ENCODE measurements at places on chromosomes 1 and 21. TPM values are rescaled to one million over a fixed set of nuclear protein-coding genes. Genes with fewer than 3 reads are reported as not detected.
A peak's percentile ranks its signal among the peaks of the same experiment; 100 is the strongest.

GRCh38 chr1:59514061-59514909 is 217.4 kb downstream of the FGGY start:
- H3K27ac ChIP-seq, result no peak overlapping the region
- no peak overlapping the region for H3K4me3 ChIP-seq
- H3K27me3 ChIP-seq, result no peaks in the 10 kb centered on the region
- peaks cover 2% of the 10 kb centered on the region for H3K36me3 ChIP-seq
- H3K4me1 ChIP-seq, result no peaks in the 10 kb centered on the region
- no peak for DNase-seq

LCE1C gene
- polyA plus RNA-seq, result not detected

MROH9 gene
- 0.01 TPM for polyA plus RNA-seq

DNA sequence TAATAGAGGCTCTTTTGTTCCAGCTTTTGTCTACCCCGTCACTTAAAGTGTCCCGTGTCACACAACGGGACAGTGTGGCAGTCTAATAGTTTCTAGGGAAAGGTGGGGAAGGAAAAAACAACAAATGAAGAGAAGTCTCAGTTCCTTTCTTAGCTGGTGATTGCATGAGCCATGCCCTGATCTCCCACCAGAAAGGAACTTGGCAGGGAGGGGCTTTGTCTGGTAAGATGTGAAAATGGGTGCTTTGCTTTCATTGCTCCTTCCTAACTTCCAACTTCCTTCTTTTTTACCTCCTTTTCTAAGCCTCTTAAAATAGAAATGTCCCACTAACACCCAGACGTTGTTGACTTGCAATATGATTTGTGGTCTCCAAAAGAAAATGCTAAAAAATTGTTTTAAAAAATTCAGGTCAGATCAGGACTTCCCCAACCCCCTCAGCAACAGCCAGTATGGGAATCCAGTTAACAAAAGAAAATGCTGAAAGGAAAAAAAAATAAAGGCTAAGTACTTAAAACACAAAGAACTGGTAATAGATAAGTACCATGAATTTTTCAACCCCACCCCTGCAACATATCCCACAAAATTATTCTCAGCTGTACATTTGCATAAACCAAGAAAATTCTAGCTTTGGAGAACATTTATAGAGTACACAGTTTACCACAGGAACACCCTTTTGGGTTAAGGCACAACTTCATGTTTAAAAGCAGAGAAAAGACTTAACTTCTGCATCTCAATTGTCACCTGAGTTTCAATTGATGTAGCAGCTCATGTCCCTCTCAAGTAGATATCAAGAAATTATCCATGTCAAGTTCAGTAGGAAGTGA is 106.2 kb downstream of the NIBAN1 start:
- H3K27me3 ChIP-seq, result no peaks in the 10 kb centered on the region
- H3K4me3 ChIP-seq, result no peak overlapping the region
- no peaks in the 10 kb centered on the region for H3K36me3 ChIP-seq

NTMT2 gene
- polyA plus RNA-seq, result not detected

CD1E gene
- 0.13 TPM for polyA plus RNA-seq

DNA sequence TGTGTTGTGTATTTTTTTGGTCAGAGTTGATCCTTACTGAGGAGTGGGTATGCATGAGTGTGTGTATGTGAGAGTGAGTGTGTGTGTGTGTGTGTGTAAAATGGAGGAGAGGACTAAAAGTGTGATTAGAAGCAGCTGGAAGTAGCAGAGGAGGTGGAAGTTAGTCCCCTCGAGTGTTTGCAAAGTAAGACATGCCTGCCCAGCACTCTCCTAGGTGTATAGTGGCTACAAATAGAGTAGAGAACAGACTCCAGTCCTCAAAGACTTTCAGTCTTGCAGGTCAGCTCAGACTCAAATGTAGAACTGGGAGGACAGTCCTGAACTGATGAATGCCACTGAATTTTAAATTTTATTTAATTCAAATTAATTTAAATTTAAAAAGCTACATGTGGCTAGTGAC is 28.5 kb downstream of the SLAMF1 start:
- H3K36me3 ChIP-seq, result no peaks in the 10 kb centered on the region
- H3K4me3 ChIP-seq, result no peak overlapping the region
- H3K27me3 ChIP-seq, result no peaks in the 10 kb centered on the region
- no peak for DNase-seq
- H3K4me1 ChIP-seq, result no peaks in the 10 kb centered on the region

OR1C1 gene
- polyA plus RNA-seq, result not detected

GRCh38 chr1:4690951-4691675 is 36.7 kb downstream of the AJAP1 start:
- H3K36me3 ChIP-seq, result no peaks in the 10 kb centered on the region
- no peak overlapping the region for H3K27ac ChIP-seq
- H3K27me3 ChIP-seq, result no peaks in the 10 kb centered on the region
- DNase-seq, result no peak
- no peak overlapping the region for H3K4me3 ChIP-seq
- no peaks in the 10 kb centered on the region for H3K4me1 ChIP-seq

- H3K4me1 ChIP-seq, result no peaks in the 10 kb centered on the region
- DNase-seq, result no peak
- H3K36me3 ChIP-seq, result peaks cover 83% of the 10 kb centered on the region
- H3K27me3 ChIP-seq, result no peaks in the 10 kb centered on the region
These were observed 95.0 kb downstream of the EPHB2 start for GRCh38 chr1:22805672-22806038.

GRCh38 chr1:228956864-228957263 is 221.6 kb downstream of the RHOU start:
- H3K27ac ChIP-seq, result no peak overlapping the region
- H3K4me3 ChIP-seq, result no peak overlapping the region
- no peak for DNase-seq
- H3K36me3 ChIP-seq, result no peaks in the 10 kb centered on the region
- no peaks in the 10 kb centered on the region for H3K27me3 ChIP-seq

DNA sequence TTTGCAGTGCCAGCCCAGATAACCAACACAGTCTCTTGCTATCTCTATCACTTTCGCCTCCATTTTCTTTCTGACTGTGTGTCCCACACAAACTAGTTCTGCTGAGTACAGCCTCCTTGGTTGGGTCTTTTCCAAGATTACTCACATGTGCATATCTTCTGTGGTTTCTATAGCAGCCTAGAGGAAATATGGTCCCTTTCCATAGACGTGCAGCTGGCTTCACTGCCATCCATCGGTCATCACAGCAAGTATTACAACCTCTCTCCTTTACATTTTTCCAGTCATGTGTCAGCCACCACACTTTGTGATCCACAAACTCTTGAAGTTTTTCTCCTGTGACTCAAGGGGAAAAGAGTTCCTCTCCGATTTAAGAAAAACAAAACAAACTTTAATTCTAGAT is 893.4 kb upstream of the ADGRL4 start:
- no peak overlapping the region for H3K27ac ChIP-seq
- H3K36me3 ChIP-seq, result no peaks in the 10 kb centered on the region
- H3K4me1 ChIP-seq, result no peaks in the 10 kb centered on the region
- H3K27me3 ChIP-seq, result no peaks in the 10 kb centered on the region

- no peaks in the 10 kb centered on the region for H3K4me1 ChIP-seq
- DNase-seq, result no peak
- no peaks in the 10 kb centered on the region for H3K27me3 ChIP-seq
- H3K27ac ChIP-seq, result no peak overlapping the region
- no peaks in the 10 kb centered on the region for H3K36me3 ChIP-seq
These were observed 19.8 kb upstream of the THRAP3 start for GRCh38 chr1:36204347-36204909.

PDE4DIP gene
- polyA plus RNA-seq, result 32.0 TPM

DNA sequence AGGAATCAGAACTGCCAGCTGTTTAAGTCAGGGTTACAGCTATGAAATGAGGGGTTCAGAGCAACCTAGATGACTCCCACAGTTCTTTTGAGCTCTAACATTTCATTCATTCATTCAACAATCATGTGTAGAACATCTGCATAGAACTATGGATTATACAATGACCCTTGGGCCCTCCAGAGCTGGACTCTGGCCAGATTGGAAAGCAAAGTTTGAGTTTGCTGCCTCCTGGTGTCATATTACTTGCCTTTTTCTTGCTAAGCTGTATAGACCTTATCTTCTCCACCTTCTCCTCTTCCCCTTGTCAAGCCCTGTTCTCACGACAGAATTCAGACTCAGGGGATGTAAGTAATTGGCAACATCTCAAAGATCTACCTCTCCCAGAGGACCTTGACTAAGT is 4.0 kb downstream of the CASQ2 start:
- H3K4me1 ChIP-seq, result no peaks in the 10 kb centered on the region
- no peak overlapping the region for H3K4me3 ChIP-seq
- peak; percentile 48 for DNase-seq

ABCG1 gene
- polyA plus RNA-seq, result 46.5 TPM

- no peak for DNase-seq
- H3K27me3 ChIP-seq, result no peaks in the 10 kb centered on the region
- H3K4me3 ChIP-seq, result no peak overlapping the region
- no peak overlapping the region for H3K27ac ChIP-seq
- H3K36me3 ChIP-seq, result no peaks in the 10 kb centered on the region
These were observed 11.0 kb downstream of the COL6A2 start for GRCh38 chr21:46108827-46109312.

DNA sequence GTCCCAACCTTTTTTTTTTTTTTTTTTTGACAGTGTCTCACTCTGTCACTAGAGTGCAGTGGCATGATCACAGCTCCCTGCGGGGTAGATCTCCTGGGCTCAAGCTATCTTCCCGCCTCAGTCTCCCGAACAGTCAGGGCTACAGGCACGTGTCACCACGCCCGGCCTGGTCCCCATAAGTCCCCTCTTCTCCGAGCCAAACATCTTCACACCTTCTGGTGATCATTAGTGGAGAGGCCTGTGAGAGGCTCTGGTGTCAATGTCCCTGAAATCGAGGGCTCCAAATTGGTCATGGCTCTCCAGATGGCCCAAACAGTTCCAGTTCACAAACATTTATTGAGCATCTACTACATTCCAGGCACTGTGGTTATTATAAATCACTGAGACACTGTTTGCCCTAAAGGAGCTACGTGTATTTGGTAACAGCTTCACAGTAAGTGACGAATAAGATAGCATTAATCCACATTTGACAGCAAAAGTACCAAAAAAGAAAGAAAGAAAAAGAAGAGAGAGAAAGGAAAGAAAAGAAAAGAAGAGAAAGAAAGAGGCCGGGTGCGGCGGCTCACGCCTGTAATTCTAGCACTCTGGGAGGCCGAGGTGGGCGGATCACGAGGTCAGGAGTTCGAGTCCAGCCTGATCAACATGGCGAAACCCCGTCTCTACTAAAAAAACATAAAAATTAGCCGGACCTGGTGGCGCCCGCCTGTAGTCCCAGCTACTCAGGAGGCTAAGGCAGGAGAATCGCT is 867 bp upstream of the TIMM17A start:
- peaks cover 6% of the 10 kb centered on the region for H3K36me3 ChIP-seq
- peak overlapping the region; percentile 86 for H3K4me3 ChIP-seq
- H3K4me1 ChIP-seq, result no peaks in the 10 kb centered on the region
- H3K27me3 ChIP-seq, result no peaks in the 10 kb centered on the region
- DNase-seq, result no peak
- no peak overlapping the region for H3K27ac ChIP-seq

CNR2 gene
- not detected for polyA plus RNA-seq

GRCh38 chr1:201422436-201423030 is 1.0 kb upstream of the TNNI1 start:
- no peak overlapping the region for H3K27ac ChIP-seq
- no peak overlapping the region for H3K4me3 ChIP-seq
- H3K36me3 ChIP-seq, result no peaks in the 10 kb centered on the region

GRCh38 chr1:178389441-178389840 is 107.3 kb downstream of the CLEC20A start:
- H3K36me3 ChIP-seq, result no peaks in the 10 kb centered on the region
- DNase-seq, result peak; percentile 42
- no peak overlapping the region for H3K4me3 ChIP-seq
- H3K27ac ChIP-seq, result no peak overlapping the region

DNA sequence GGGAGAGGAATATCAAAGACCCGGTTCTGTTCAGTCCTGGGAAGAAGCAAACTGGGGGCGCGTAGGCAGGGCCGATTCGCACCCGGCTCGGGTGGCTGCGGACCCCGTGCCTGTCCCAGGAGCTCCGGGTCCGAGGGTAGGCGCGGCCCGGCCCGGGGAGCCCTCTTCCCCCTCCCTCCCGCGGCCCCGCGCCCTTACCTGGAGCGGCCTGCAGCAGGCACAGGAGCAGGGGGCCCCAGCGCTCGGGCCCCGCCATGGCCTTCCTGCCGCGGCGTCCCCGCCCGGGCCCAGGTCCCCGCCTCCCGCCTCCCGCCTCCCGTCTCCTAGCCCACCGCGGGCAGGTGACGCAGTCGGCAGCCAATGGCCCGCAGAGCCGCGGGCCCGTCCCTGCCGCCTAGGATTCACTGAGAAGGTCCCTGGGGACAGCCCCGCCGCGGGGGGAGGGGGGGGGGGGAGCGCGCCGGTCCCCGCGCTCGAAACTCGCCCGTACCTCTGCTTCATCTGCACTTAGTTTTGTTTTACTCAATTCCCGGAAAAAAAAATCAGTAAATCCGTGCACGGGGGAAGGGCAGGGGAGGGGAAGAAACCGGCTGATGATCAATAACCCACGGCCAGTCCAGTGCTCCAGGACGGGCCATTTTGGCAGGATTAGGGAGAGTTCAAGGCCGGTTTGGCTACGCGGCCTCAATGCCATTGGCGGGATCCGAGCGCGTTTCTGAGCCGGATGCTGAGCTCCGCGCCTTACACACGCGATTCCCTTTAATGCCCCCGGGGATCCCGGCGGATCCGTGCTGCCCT is at the start of gene IFNLR1:
Gene IFNLR1, minus strand, starts transcription at position 297 of the 798 bp plus-strand sequence. Its CDS starts 41 bp downstream, at position 256.
- peak within 1 kb of the TSS; percentile 63 for H3K4me3 ChIP-seq
- peaks cover under 1% of the 10 kb centered on the region for H3K36me3 ChIP-seq
- H3K27ac ChIP-seq, result peak within 1 kb of the TSS; percentile 76
- H3K27me3 ChIP-seq, result peaks cover 6% of the 10 kb centered on the region
- peak; percentile 84 for DNase-seq

HPCA gene
- 1.6 TPM for polyA plus RNA-seq

DNA sequence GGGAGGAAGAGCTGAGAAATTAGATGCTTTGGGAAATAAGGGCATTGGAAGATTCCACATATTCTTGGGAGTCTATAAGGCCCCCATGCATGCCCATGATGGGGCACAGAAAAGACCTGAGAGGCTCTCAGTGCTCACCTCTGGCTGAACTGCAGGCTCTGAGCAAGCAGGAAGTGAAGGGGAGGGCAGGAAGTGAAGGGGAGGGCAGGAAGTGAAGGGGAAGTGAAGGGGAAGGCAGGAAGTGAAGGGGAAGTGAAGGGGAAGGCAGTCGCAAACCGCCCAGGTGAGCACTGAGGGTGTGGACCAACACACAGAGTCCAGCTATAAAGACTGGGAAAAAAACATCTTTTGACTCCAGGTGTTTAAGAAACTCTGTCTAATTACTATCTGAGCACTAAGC is 3.5 kb downstream of the KRTAP10-9 start:
- no peaks in the 10 kb centered on the region for H3K4me1 ChIP-seq
- no peak overlapping the region for H3K4me3 ChIP-seq
- no peak overlapping the region for H3K27ac ChIP-seq
- no peak for DNase-seq

PLA2G2D gene
- polyA plus RNA-seq, result not detected

- no peak overlapping the region for H3K4me3 ChIP-seq
- no peak for DNase-seq
- no peaks in the 10 kb centered on the region for H3K36me3 ChIP-seq
- H3K27ac ChIP-seq, result no peak overlapping the region
These were observed 652.5 kb downstream of the AMY1C start for GRCh38 chr1:104402178-104402577.

- DNase-seq, result no peak
- H3K27me3 ChIP-seq, result no peaks in the 10 kb centered on the region
- H3K4me3 ChIP-seq, result no peak overlapping the region
- H3K4me1 ChIP-seq, result no peaks in the 10 kb centered on the region
- H3K36me3 ChIP-seq, result no peaks in the 10 kb centered on the region
These were observed 114.3 kb upstream of the RUNX1 start for GRCh38 chr21:35163411-35163810.

MASP2 gene
- not detected for polyA plus RNA-seq

All from small intestine (tissue), 16 donors.